ENCODE measurements at places on chromosomes 7 and 10. TPM values are rescaled to one million over a fixed set of nuclear protein-coding genes. Genes with fewer than 3 reads are reported as not detected.

DNA sequence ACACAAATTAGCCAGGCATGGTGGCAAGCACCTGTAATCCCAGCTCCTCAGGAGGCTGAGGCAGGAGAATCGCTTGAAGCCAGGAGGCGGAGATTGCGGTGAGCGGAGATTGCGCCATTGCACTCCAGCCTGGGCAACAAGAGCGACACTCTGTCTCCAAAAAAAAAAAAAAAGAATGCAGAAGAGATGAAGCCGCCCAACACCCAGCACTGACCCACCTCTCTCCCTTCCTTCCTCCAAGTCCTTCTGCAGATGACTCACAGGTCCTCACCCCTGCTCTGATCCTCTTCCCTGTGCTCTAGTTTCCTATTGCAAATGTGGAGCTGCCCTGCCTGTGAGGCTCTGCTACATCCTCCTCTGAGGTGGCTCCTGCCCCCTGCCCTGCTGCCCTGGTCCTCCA, 22.0 kb upstream of the OPALIN start:
- H3K36me3 ChIP-seq, result no peaks in the 10 kb centered on the region
- H3K27me3 ChIP-seq, result no peaks in the 10 kb centered on the region
- DNase-seq, result no peak
- H3K4me3 ChIP-seq, result no peak overlapping the region
- H3K4me1 ChIP-seq, result peaks cover 9% of the 10 kb centered on the region

The SHTN1 gene
- total RNA-seq, result 7.4 TPM

GRCh38 chr7:767580-767940, 40.5 kb upstream of the PRKAR1B start:
- H3K27ac ChIP-seq, result no peak overlapping the region
- no peak for DNase-seq
- H3K36me3 ChIP-seq, result peaks cover 27% of the 10 kb centered on the region
- no peak overlapping the region for H3K4me3 ChIP-seq

GRCh38 chr7:6497637-6497905, 49.8 kb upstream of the DAGLB start:
- H3K4me3 ChIP-seq, result no peak overlapping the region
- H3K36me3 ChIP-seq, result no peaks in the 10 kb centered on the region
- DNase-seq, result no peak
- H3K27ac ChIP-seq, result no peak overlapping the region
- H3K4me1 ChIP-seq, result peaks cover 3% of the 10 kb centered on the region
- no peaks in the 10 kb centered on the region for H3K27me3 ChIP-seq

DNA sequence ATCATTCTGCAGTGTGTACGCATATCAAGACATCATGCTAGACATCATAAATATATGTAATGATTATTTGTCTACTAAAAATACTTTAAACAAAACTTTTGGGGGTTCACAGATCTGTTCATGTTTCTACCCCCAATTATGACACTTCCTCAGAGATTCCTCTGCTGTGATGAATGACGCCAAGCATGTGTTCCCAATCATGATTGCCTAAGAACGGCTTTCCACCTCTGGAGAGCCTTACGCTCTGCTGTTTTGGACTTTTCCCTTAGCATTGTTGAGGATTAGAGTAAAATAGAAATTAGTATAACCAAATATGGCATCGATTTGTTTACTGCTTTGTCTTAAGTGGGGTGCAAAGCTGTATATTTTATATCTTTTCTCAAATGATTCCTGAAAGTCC, 236.3 kb upstream of the IGFBP3 start:
- DNase-seq, result no peak
- H3K4me1 ChIP-seq, result no peaks in the 10 kb centered on the region
- H3K27me3 ChIP-seq, result no peaks in the 10 kb centered on the region
- H3K36me3 ChIP-seq, result no peaks in the 10 kb centered on the region

GRCh38 chr10:76301950-76302349, 870.5 kb downstream of the LRMDA start:
- no peaks in the 10 kb centered on the region for H3K4me1 ChIP-seq
- no peaks in the 10 kb centered on the region for H3K27me3 ChIP-seq
- no peak overlapping the region for H3K4me3 ChIP-seq
- H3K27ac ChIP-seq, result no peak overlapping the region
- no peak for DNase-seq

All from vagina (tissue), 2 donors.